GM04503 (cell line): ENCODE measurements at places on chromosomes 3 and 15.

DNA sequence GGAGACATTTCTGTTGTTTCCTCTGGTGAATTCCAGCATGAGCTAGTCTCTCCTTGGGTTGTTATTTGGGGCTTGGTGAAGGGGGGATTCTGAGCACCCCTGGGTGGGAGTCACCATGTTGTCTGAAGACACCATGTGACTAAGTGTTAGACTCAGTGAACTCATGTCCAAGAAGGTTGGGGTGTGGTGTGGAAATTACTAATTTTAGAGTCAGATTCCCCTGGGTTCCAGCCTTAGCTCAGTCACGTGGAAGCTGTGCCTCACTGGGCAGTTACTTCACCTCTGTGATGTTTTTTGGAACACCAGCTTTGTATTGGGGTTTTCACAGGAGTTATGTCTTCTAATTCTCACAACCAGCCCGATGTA is 171.5 kb downstream of the RPLP1 start:
- DNase-seq = no peak

DNA sequence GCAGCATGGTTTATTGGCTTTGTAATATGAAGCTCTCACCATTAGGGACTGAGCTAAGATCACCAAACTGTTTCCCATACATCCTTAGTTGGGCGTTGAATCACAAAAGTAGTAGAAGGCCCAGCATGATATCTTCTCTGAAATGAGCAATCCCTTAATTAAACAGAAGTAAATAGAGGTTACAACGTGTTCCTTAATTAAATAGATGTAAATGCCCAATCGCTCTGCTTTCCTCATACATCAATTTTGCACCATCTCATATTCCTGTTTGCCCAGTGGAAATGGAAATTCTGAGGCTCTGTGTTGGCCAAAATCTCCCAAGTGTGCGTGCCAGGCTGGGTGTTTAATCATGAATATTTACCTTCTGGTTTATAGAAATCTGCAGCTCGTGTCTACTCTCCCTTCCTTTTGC is 107.4 kb upstream of the FOXB1 start:
- DNase-seq = no peak

GRCh38 chr3:170868577-170869238 is 1.3 kb downstream of the RPL22L1 start:
- DNase-seq = no peak

DNA sequence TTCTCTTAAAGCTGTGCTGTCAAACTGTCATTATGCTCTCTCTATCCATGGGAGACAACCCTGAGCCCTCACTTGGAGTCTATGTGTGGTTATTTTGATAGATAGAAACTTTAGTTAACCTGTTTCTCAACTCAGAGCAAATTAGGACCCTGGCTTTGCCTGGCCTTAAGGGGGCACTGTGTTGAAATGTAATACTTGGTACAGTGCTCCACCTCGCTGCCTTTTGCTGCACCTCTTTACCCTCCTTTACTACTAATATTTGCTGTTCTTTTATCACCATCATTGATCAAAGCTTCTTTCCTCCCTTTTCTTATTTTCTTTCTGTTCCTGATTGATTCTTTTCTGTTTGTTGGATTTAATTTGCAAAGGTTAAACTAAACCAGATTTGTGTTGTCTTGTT is 34.3 kb downstream of the STT3B start:
- no peak for DNase-seq

- no peak for DNase-seq
Measured at GRCh38 chr3:141875893-141876380, 506 bp upstream of the ATP1B3 start.

DNA sequence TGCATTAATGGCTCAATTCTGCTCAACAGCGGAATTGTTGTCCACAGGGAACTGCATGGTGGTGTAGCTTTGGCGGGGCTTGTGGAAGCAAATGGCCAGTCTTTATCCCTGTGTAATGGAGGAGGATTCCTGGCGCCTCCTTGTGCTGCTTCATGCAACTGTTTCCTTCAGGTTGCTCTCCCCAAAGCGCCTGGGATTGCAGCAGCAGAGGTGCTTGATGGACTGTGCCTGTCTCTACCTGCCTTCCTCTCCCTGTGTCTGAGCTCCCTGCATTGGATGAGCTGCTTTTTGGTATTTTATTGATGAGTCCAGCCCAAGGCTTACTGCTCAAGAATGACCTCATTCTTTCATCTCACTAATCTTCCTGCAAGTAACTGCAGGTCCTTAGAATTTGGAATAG is 72.9 kb upstream of the NDN start:
- DNase-seq = no peak

DNA sequence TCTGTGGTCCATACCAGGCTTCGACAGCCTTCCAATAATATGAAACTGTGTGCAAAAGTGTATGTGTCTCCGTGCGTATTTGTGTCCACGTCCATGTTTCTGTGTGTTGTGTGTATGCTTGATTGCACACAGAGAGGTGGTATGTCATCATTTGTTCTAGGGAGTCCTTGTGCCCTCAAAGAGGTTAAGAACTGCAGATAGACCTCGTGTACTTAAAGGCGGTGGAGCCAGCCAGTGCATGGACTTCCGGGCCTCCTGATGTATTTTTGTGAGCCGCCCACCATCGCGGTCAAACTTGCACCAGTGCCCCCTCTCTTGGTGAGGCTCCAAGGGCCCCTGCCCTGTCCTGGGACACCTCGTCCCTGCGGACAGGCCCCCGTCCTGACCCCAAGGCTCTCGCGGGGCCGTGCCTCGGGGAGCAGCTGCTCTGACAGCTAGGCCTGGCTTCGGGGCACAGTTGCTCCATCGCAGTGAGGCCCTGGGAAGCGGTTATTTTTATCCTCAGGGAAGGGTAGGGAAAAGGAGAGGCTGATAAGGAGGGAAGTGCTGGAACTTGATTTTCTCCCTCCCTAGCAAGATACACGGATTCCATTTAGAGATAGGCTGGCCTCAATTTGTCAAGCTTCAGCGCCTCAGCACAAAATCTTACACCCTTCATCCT is 1.2 kb upstream of the RYK start:
- no peak for DNase-seq

GRCh38 chr3:190877925-190878324 is 15.4 kb upstream of the GMNC start:
- DNase-seq = no peak

GRCh38 chr15:74397239-74398068 is 30.0 kb upstream of the CYP11A1 start:
- DNase-seq = no peak

GRCh38 chr3:184914628-184915027 is 102.7 kb downstream of the VPS8 start:
- DNase-seq = no peak

DNA sequence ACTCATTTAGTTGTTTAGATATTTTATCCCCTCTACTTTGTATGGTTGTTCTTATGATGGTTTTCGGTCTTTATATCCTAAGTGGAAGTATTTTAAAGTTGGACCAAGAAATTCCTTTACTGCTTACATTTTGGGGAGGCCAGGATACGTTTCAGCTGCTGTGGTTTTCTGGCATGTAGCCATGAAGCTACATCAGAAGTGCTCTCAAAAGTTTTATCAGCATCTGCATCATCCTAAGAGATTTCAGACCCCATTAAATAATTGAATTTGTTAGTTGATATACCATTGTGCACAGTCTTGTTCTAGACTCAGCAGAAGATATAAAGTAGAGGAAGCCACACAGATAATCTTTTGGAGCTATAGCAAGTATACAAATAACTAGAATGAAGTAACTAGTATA is 50.1 kb upstream of the SKOR1 start:
- no peak for DNase-seq

GRCh38 chr3:94654096-94654495 is 591.2 kb downstream of the NSUN3 start:
- DNase-seq = no peak

DNA sequence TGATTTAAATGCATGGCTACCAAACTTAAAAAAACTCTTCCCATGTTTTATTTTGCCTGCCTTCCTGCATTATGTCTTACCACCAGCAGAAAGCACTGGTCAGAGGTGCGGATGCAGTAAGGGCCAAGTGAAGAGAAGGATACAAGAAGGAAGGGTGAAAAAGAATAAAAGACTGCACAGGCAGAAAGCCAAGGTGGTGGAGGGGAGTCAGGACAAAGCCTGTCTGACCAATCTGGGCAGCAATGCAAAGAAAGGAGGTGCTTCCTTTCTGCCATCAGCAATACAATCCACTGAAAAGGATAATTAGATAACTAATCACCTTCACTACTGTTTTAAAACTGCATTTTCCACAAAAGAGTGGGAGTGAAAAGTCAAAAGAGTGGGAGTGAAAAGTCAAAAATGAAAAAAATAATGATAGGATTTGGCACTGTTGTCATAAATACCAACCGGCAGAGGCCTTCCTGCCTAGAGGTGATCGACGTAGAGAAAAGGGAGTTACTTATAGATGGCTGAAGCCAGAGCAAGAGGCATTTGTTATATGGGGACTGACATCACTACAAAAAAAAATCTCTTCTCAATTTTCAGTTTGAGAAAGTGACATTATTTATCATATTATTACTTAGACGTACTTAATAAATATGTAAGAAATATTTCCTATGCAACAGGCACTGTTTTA is 385.3 kb downstream of the TBC1D5 start:
- no peak for DNase-seq

GRCh38 chr3:45311327-45311726 is 77.0 kb upstream of the LARS2 start:
- DNase-seq = no peak

DNA sequence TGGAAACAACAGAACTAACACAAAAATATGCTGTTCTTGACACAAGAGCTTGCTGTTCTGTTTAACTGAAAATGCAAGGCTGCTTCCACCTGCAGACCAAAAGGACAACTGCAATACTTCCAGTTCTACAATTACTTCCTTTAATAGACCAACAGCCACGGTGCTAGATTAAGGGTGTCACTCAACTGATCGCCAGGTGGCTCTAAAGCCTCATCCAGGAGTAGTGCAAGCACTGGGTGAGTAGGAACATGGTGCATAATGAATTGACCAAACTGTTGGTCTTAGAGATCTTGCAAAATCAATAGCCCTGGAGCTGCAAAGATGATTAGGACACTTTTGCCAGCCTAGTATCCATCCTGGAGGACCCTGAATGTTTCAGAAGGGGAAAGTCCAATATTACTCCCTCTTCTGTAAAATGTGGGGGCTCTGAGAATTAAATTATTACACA is 3.6 kb upstream of the CLDN16 start:
- no peak for DNase-seq

- no peak for DNase-seq
Measured at GRCh38 chr15:74339371-74339770, 28.1 kb downstream of the CYP11A1 start.

DNA sequence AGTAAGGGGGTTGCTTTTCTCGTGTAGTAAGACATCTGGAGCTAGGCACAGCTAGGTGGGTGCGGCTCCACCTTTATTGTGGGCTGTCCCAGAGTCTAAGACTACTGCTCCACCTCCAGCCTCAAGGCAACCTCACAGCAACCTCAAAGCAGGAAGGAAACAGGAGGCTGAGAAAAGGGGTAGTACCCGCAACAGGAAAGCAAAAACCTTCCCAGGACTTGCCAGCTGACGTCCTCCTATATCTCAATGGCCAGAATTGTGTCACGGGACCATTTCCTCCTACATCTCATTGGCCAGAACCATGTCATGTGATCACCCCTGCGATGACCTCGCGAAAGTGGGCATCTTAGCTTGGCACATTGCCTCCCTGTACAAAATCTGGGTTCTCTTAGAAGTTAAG is 4.3 kb upstream of the GPR160 start:
- DNase-seq = no peak

DNA sequence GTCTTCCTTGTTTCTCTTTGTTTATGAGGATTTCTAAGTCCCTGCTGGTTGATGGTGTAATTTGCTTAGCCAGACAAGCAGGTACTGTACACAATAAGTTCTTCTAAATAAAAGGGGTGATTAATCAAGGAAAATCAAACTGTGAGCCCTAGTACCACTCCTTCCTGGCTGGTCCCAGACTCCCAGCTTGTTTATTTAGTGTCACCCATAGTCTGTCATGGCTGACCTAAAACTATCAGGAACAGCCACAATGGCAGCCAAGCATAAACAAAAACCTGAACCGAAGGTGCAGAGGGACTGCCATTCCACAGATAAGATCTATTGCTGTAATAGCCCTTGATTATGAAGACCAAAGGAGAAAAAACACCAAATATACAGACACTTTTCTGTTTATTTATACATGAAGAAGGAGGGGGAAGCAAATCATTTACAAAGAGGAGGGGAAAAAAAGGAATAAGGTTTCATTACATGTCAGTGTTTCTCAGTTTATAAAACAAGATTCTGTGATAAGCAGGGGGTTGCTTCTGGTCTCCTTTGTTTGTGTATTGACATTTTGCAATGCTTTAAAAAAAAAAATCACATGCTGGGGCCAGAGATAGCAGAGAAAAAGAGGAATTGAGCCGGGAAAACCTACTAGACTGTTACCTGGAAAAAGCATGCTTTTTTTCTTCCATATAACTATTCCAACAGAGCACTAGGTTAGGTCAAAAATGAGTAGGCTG is 182.4 kb upstream of the DPH6 start:
- DNase-seq = no peak

DNA sequence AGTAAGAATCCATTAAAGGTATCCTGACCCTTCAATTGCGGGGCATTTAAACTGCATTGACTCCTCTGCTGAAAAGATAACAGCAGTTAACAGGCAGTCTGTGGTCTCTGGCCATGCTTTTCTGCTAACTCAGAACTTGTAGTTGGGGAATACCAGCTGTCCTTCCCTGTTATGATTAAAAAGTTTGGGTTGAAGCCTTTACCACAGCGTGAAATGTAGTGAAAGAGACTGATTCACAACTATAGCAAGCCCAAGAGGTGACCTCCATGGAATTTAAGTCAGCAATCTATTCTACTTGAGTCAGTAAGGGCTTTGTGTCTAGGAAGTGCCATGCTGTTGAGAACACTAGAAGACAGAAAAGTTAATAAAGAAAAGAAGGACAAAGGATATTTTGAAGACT is 1037.3 kb downstream of the SI start:
- no peak for DNase-seq

DNA sequence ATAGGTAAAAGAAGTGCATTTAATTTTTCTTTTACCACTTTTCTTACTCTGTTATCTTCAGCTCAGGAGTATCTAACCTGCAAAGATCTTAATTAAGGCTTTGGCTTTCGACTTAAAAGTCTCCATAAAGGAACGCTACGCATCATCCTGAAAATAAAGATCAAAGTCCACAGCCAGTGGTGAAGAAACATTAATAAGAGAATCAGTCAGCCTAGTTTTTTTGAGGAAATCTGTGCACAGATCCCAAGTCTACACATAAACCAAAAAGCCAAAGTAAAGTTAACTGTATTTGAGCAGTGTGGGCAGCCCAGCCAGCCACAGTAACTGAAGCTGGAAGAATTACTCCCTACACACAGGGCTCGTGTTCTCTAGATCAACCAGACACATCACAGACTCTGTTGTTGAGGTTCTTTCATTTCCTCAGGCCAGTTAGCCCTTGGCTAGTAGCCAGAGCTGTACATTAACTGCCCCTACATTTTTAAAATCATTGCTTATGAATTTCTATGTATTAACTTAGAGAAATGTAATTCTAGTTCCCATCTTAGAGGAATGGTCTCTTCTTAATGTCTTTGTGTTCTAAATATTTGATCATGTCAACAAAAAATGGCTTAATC is 6.9 kb downstream of the LRRC2 start:
- DNase-seq = no peak

- DNase-seq = no peak
Measured at GRCh38 chr3:195802261-195802701, 9.4 kb downstream of the MUC4 start.

GRCh38 chr3:123788710-123789109 is 95.4 kb downstream of the MYLK start:
- no peak for DNase-seq

GRCh38 chr3:126275620-126275904 is 81.6 kb downstream of the KLF15 start:
- no peak for DNase-seq

- no peak for DNase-seq
Measured at GRCh38 chr3:187694801-187695200, 7.6 kb downstream of the RTP2 start.
